Activated CD4-positive, alpha-beta T cell treated with anti-CD3 and anti-CD28 coated beads for 1 hour (primary cell): ENCODE measurements at places on chromosomes 2 and 18.

GRCh38 chr2:74373985-74374384, 6.1 kb downstream of the DCTN1 start:
- no peak for DNase-seq

- no peak for DNase-seq
Observed at GRCh38 chr2:39033980-39034379, 86.9 kb downstream of the SOS1 start.

DNA sequence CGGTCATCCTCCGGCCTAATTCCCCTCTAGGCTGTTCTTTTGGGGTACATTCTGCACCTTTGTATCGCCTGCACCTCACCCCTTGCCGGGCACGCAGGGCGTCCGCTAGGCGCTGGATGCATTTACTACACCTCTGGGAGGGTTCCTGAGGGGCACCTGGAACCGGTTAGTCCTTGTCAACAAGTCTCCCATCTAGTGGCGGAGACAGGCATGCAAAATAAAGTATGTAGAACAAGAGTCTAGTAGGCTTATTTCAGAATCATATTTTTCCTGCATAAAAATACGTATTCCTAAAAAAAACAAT, 705 bp upstream of the TEX261 start:
- no peak for DNase-seq

DNA sequence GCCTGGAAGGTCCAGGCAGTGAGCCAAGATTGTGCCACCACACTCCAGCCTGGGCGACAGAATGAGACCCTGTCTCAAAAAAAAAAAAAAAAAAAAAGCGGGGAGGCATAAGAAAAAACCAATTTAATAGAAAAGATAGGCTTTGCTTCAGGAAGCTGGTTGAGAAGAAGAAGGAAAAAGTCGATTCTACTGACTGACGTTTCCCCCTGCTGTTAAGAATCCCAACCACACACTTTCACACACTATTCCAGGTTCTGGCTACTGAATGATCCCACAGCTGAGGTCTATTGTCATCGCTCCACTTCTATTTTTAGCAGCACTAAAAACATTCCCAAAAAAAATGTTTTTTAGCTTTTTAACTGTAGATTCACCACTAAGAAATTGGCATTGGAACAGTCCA, 6.7 kb upstream of the CHCHD5 start:
- DNase-seq: no peak

DNA sequence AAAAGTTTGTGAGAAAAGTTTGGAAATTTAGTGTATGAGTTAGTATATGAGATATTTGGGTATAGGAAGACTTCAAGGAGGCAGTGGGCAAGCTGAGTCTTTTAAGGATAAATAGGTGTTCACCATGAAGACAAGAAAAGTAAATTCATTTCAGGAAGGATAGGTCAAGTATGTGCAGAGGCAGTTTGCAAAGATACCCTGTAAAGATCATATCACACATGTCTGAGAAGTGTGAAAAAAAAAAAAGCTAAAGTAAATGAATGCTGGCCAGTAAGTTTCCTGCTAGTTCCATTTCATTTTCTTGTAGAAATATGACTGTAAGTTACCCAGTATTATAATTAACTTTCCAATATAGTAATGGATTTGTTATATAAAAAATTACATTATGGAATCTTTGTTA, 131.0 kb downstream of the PHLPP1 start:
- DNase-seq: no peak

- DNase-seq: no peak
Observed at GRCh38 chr2:95670167-95670566, 78.4 kb downstream of the TRIM43 start.

GRCh38 chr2:227655454-227655853, 11.2 kb upstream of the SCYGR5 start:
- DNase-seq: no peak

- no peak for DNase-seq
Observed at GRCh38 chr2:127535918-127536317, 435 bp downstream of the MYO7B start.

GRCh38 chr18:11283479-11284161, 134.3 kb upstream of the PIEZO2 start:
- no peak for DNase-seq

DNA sequence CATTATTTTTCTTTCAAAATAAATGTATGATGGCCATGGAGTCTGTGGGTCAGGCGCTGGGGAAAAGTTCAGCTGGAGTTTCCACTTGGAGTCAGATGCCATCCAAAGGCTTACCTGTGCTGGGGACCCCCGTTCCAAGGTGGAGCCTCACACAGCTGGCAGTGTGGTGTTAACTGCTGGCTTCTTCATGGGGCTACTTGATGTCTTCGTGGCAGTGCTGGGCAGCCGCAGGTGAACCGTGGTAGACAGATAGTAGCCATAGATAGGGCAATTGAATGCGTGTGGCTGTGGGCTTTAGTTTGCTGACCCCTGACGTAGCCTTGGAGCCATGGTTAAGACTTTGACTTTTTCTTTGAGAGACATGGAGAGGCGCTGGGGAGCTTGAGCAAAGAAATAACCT, 83.1 kb downstream of the HS6ST1 start:
- no peak for DNase-seq

DNA sequence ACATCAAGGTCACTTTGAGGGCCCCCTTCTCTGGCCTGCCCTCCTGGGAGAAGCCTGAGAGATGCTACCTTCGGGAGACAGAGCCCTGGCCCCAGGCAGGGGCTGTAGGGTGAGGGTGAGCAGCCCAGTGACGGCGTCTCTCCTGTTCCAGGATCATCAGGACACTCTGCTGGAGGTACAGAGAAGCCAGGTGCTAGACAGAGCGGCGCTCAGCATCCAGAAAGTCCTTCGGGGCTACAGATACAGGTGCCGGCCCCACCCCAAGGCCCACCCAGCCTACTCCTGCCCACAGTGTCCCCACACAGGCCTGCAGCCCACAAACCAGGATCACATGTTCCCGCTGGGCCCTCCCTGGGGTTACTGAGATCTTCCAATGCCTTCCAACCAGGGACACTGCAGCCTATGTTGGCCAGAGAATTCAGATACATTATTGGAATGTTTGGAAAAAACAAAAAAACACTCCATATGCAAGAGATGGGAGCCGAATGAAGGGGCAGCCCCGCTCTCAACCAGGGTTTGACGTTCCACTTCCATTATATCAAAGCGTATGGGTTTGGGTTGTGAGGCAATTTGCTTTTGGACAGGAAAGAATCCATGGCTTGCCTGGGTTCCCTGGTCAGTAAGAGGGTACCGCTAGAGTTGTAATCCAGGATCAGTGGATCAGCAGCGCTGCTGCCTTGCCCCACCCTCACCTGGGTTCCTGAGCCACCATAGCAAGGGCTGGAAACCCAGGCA, 49.5 kb upstream of the GPR17 start:
- no peak for DNase-seq
